ENCODE measurements at places on chromosomes 1 and 21.

GRCh38 chr1:17729248-17729647, 25.9 kb upstream of the ACTL8 start:
- no peak for DNase-seq

DNA sequence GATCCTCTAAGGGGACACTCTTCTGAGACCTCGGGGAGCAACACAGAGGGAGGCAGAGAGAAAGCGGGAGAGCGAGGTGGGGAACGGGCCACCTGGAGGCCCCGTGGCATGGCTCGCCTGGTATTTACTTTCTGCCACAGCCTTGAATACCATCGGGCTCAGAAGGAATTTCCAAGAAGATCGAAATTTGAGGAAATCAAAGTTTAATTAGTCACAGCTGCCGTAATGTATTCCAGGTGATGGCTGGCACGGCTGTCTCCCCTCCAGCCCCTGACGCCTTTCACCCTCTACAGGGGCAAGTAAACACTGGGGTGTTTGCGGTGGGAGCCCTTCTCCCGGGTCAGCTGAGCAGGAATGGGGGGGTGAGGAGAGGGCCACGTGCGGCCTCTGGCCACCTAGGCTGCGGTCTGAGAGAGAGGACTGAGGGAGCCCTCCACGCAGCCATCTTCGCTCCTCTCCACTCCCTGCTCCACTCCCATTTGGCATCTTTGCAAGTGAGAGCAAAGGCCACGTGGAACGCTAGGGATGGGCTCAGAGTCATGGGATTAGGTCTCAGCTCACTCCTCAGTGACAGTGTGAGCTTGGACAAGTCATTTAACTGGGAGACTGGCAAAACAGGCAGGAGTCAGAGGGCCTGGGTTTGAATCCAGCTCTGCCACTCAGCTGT, 125.2 kb downstream of the SYF2 start:
- no peak for DNase-seq

DNA sequence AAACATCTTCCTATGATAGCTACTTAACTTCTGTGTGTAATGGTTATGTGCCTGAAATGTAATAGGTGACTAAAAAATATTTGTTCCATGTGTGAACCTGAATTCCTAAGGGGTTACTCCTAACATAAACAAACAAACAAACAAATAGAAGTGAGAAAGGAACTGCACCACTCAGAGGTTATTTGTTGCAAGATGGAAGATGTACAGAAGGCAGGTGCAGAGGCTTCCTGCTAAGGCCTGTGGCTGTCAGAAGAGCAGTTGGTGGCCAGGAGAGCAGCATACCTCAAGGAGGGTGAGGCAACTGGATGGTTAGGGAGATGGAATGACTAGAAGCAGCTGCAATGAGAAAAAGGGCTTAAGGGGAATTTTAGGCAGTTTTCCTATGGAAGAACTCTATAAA, 940.6 kb downstream of the TTLL7 start:
- DNase-seq = no peak

DNA sequence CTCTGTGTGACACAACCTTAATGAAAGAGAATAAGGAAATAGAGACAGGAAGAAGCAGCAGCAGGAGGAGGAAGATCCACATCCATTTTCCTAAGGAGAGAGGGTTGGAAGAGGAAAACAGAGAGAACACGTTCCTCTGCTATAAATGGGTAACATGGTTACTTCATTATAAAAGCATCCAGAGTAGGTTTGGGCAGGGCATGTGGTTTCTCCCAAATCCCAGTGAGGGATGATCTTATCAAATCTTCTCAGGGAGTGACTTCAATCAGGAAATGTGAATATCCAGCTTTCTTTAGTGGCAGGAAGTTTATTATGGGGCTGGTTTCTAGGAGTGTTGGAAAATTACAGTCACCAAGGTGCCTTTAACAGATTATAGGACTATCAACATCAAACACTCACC, 11.1 kb downstream of the CYP2J2 start:
- DNase-seq = no peak

GRCh38 chr1:153347856-153348255, 785 bp downstream of the PGLYRP4 start:
- no peak for DNase-seq

GRCh38 chr1:20446796-20447195, 39.2 kb downstream of the CAMK2N1 start:
- DNase-seq = no peak

DNA sequence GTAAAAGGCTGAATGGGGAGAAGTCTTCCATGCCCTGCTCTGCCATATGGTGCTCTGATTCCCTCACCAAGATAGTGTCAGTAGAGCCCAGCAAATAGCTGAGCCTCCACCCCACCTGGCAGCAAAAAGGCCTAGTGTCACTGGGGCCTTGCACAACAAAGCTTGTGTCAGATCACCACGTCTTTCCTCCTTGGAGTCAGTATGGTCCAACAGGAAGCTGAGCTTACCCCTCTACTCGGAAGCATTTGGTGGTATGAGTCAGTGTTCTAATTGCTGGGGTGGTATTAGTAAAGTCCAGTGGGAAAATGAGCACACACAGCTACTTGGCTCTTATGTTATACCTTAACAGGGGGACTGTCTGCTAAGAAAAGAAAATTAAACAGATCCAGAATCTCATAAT, 18.7 kb upstream of the RRP15 start:
- no peak for DNase-seq

GRCh38 chr1:183635099-183635605, 431 bp downstream of the ARPC5 start:
- no peak for DNase-seq

GRCh38 chr1:25458541-25459298, 28.0 kb downstream of the MACO1 start:
- DNase-seq = no peak

- no peak for DNase-seq
Measured at GRCh38 chr1:235545292-235545930, 41.2 kb upstream of the B3GALNT2 start.

DNA sequence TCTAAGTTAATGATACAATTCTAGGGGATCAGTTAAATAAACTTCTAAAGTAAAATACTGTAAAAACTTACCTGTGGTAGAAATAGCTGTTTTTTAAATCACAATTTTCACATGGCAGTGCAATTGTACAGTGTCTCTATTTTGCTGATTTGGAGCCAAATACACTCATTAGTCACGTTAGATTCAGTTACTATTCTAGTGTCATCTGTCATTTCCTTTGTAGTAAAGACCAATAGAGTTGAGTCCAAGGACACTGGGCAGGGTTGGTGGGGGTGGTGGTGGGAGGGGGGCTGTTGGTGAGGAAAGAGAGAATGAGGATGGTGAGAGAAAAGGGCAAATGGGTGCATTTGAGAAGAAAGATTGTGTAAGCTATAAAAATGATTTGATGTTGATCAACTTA, 33.6 kb downstream of the CD55 start:
- DNase-seq = no peak

DNA sequence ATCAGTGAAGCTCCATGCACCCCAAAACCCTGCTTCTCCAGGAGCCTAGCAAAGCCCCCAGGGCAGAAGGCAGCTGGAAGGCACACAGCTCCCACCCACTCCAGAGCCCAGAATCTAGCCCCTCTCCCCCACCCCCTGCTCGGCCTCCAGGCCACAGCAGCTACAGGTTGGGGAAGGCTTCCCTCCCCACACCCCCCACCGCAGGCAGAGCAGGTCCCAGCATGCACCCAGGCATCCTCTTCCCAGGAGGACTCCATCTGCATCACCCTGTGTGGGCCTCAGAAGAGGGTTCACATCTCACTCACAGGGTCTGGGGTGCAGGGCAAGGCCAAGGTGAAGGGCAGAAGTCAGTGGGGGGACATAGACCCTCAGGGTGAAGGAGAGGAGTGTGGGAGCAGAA, 719 bp downstream of the S100A14 start:
- DNase-seq = no peak

DNA sequence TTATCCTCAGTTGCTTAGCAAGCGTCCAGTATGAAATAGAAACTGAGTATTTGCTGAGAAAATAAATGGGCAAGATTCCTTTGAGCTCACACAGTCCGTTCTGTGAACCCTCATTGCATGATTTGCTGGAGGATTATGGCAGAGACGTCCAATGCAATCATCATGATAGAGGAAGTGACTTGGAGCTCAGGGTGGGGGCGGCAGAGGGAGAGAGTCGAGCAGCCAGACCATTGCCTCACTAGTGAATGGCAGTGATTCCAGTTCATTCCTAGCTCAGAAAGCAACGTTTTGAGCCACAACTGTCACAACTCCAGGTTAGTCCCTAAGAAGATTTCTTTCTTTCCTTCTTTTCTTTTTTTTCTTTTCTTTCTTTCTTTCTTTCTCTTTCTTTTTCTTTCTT, 27.5 kb upstream of the COL9A2 start:
- peak; percentile 14 for DNase-seq

GRCh38 chr1:15008783-15009729, 144.5 kb upstream of the TMEM51 start:
- no peak for DNase-seq

GRCh38 chr1:228827019-228827418, 91.7 kb downstream of the RHOU start:
- DNase-seq = peak; percentile 42

GRCh38 chr1:116404699-116405098, 31.7 kb downstream of the ATP1A1 start:
- no peak for DNase-seq

GRCh38 chr1:223887747-223888418, 42.1 kb upstream of the TP53BP2 start:
- DNase-seq = no peak

DNA sequence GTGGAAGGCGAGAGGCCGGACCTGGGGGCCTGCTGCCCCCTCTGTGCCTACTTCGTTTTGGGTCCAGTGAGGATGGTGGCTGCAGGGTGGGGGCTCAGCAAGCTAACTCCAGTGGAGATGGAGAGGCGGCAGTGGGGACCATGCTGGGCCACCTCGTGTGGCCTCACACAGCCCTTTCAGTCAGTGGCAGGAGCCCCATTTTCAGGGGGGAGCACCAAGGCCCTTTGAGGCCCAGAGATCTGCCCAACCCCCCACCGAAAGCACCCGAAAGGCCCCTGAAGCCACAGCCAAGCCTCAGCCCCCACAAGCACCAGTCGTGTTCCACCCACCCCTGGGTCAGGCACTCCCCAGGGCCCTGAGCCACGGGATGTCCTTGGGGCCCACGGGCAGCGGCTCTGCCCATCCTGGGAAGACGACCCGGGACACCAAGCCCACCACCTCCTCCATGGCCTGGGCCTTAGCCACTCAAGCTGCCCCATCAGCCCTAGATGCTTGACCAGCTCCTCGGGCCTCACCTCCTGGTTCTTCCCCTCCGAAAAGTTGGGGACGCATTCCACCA, 345 bp downstream of the FTCD start:
- no peak for DNase-seq
